ENCODE measurements at places on chromosomes 13 and 19.

DNA sequence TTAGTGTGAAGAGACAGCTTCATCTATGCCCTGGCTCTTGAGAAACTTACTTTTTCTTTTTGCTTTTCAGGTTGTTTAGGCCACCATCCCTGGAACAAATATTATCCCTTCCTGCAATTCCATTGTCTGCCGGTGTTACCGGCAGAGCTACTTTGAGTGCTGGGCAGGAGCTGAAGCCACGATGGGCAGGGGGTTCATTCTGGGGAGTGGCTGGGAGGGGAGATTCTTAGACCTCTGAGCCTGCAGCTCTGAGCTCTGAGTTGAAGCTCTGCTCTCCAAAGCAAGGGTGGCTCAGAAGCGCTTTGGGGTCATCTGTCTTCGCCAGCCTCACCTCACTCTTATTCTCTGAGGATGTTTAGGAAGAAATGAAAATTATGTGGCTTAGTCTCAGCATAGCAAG, 1066.6 kb upstream of the SLC10A2 start:
- H3K27ac ChIP-seq = no peak overlapping the region
- no peak for DNase-seq
- H3K36me3 ChIP-seq = no peaks in the 10 kb centered on the region
- no peaks in the 10 kb centered on the region for H3K27me3 ChIP-seq
- no peak overlapping the region for H3K4me3 ChIP-seq

- DNase-seq = no peak
- no peaks in the 10 kb centered on the region for H3K27me3 ChIP-seq
- no peaks in the 10 kb centered on the region for H3K4me1 ChIP-seq
- no peaks in the 10 kb centered on the region for H3K36me3 ChIP-seq
Measured at GRCh38 chr13:93225610-93226009, 997 bp upstream of the GPC6 start.

DNA sequence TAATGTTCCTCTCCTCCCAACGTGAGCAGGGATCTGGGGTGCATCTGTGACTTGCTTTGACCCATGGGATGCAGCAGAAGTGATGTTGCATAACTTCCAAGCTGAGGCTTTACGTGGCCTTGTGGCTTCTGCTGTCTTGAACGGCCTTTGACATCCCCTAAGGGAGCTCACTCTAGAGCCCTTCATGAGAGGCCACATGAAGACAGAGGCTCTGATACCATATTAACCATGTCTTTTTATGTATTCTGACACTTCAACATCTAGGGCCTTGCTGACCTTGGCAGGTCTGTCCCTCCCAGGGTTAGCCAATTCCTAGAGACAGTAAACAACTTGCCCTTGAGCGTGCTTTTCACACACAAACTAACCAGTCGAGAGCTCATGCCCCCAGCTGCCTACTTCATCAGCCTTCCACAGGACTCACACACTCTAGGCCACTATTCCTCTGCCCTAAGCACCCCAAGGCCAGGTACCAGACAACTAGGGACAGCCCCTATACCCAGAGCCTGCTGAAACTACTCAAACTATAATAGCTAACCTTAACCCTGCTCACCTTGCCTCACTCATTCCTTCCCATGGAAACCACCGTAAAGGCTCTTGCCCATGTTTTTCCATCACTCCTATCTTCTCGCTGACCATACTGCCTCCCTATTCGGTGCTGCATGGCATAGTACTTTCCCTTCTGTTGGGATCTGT, 45.4 kb downstream of the CCDC70 start:
- no peaks in the 10 kb centered on the region for H3K27me3 ChIP-seq
- no peak for DNase-seq
- no peak overlapping the region for H3K27ac ChIP-seq
- no peaks in the 10 kb centered on the region for H3K4me1 ChIP-seq
- H3K36me3 ChIP-seq = no peaks in the 10 kb centered on the region
- H3K4me3 ChIP-seq = no peak overlapping the region

- H3K4me3 ChIP-seq = no peak overlapping the region
- DNase-seq = no peak
- no peaks in the 10 kb centered on the region for H3K4me1 ChIP-seq
- no peaks in the 10 kb centered on the region for H3K36me3 ChIP-seq
Measured at GRCh38 chr19:35389192-35389861, 18.5 kb downstream of the GPR42 start.

GRCh38 chr13:80338781-80339562, 2.0 kb downstream of the SPRY2 start:
- H3K4me1 ChIP-seq = peaks cover 15% of the 10 kb centered on the region
- no peaks in the 10 kb centered on the region for H3K27me3 ChIP-seq
- H3K27ac ChIP-seq = peak overlapping the region; percentile 96
- peak overlapping the region; percentile 90 for H3K4me3 ChIP-seq

DNA sequence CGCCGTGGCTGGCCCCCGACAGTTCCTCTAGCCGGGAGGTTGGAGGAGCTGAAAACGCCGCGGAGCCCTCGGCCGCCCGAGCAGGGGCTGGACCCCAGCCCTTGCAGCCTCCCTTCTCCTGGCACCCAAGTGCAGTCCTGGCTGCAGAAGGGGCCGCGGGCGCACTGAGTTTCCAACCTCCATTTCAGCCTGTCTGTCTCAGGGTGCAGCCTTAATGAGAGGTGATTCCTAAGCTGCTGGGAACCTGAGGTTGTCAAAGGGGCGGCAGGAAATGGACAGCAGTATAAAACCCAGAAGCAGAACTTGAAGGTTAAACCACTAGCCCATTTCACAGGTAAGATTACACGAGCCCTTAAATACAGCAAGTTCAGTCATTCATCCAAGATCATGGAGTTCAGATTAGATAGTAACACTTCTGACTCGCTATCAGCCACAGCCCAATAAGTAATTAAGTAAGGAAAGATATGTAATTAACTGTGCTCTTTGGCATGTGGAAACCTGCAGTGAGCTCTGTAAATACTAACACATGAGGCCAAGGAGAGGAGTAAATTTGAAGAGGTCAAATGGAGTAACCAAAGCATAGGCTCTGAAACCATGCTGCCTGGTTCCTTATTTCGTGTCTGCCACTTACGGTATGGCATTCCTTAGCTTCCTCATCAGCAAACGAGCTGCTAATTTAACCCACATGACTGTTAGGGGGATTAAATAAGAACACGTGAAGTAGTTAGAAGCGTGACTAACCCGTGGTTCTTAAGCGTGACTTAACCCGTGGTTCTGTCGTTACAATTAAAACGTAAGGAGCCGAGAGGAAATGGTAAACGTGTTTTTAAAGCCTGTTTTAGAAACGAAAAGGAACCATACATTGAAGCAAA, 686 bp downstream of the SETDB2 start:
- peaks cover 13% of the 10 kb centered on the region for H3K4me1 ChIP-seq
- no peaks in the 10 kb centered on the region for H3K27me3 ChIP-seq
- peak; percentile 48 for DNase-seq
- H3K4me3 ChIP-seq = peak overlapping the region; percentile 83
- peaks cover 4% of the 10 kb centered on the region for H3K36me3 ChIP-seq

DNA sequence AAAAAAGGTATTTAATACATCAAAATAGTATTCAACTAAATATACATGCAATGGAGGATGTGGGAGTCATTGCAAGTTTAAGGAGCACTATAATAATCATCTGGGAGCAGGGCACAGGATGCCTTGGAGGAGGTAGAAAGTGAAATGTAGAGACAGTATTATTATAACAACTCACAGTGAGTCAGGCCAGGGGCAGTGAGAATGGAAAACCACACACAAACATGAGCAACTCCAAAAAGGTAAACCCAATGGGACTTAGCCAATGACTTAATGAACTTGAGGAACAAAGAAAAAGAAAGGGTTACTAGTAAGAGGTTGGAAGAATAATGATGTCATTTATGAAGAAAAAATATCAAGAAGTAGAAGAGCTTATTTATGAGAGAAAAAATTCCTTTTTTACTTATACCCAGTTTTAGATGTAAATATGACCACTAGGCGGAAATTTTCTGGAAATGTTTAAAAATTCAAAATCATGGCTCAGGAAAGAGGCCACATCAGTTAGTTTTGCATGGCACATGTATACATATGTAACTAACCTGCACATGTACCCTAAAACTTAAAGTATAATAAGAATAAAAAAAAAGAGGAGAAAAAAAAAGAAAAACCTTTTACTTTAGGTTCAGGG, 389.3 kb downstream of the SUCLA2 start:
- no peak overlapping the region for H3K27ac ChIP-seq
- no peaks in the 10 kb centered on the region for H3K27me3 ChIP-seq
- H3K4me3 ChIP-seq = no peak overlapping the region
- no peaks in the 10 kb centered on the region for H3K4me1 ChIP-seq
- no peak for DNase-seq

GRCh38 chr13:98515818-98516465, 61.0 kb downstream of the STK24 start:
- H3K27me3 ChIP-seq = no peaks in the 10 kb centered on the region
- DNase-seq = no peak
- no peaks in the 10 kb centered on the region for H3K36me3 ChIP-seq
- no peaks in the 10 kb centered on the region for H3K4me1 ChIP-seq
- no peak overlapping the region for H3K27ac ChIP-seq

- H3K36me3 ChIP-seq = no peaks in the 10 kb centered on the region
- H3K27ac ChIP-seq = no peak overlapping the region
- H3K4me3 ChIP-seq = no peak overlapping the region
- H3K27me3 ChIP-seq = no peaks in the 10 kb centered on the region
Measured at GRCh38 chr13:78145276-78145675, 226.6 kb upstream of the EDNRB start.

DNA sequence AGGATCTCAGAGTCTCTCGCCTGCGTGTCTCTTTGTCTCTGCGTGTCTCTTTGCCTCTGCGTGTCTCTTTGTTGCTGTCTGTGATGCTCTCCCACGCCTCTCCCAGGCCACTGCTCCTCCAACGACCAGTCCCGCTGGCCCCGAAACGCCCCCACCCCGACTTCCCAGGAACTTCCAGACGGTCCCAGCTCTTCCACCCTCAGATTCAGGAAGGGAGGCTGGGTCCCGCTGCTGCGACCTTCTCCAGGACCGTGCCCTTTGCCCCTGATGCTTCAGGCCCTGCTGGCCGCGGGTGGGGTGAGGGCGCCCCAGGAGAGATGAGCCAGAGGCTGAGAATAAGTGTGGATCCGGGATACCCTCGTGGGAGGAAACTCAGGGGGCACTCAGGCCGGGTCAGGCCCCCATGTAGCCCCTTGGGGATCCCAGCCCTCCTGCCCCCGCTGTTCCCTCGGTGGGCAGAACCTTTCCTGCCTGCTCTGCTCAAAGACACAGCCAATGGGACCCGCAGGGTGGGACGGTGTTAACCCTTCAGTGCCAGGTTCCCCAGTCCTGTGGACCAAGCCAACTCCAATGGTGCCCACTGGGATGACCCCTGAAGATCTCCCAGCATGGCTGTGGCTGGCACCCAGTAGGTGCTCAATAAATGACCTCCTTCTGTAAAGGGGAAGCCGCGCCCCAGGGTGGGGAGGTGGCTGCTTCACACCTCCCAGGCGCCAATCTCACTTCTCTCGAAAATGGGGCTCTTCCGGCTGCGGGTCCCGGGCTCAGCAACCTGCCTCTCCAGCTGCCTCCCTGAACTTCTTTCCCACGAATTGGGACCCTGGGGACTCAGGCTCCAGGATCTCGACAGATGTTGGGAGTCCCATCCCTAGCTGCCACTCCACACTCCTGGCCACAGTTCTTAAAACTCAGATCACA, 1.5 kb upstream of the S1PR5 start:
- H3K36me3 ChIP-seq = no peaks in the 10 kb centered on the region
- H3K4me1 ChIP-seq = peaks cover 13% of the 10 kb centered on the region
- peak overlapping the region; percentile 44 for H3K27ac ChIP-seq
- H3K27me3 ChIP-seq = no peaks in the 10 kb centered on the region

Measured in Panc1 (cell line).